ENCODE measurements at places on chromosomes 16 and 17. TPM values are rescaled to one million over a fixed set of nuclear protein-coding genes. Genes with fewer than 3 reads are reported as not detected.

MT1G gene
- polyA plus RNA-seq: not detected

CRHR1 gene
- polyA plus RNA-seq: not detected

FBXL16 gene
- polyA plus RNA-seq: 0.52 TPM

TPPP3 gene
- polyA plus RNA-seq: 384 TPM
